ENCODE measurements at places on chromosomes 5 and 9.

DNA sequence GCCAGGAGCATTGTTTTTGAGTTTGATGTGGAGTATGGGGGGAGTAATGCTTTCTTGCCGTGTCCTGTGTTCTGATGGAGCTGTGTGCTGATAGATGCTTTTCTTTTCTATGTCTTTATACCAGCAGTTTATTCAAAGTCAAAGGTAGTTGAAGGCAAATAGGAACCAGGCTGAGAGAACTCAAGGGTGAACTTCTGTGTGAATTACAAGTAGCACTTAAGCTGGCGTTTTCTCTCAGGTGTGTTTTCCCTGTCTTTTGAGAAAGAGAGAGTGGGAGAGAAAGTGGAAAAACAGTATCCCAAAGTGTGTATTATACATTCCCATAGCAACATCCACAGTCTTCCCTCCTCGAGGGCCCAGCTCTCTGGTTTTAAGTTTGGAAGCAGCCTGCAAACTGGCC lies 1.5 kb downstream of the TNFAIP8 start:
- no peak for DNase-seq

GRCh38 chr5:168132241-168132641 lies 159.2 kb upstream of the WWC1 start:
- no peak for DNase-seq

DNA sequence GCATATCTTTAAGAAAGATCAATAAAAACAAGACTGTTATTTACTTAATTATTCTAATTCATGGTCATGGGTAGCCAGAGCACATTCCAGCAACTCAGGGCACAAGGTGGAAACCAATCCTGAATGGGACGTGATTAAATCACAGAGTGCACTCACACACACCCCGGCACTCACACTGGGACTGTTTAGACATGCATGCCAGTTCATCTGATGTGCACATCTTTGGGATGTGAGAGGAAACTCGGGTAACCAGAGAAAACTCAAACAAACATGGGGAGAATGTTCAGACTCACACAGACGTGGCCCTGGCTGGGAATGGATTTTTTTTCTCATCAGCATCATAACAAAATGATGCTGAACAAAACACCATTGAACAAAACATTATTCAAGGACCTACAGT lies 29.4 kb downstream of the SMAD5 start:
- no peak for DNase-seq

GRCh38 chr5:42807722-42808447 lies 3.8 kb downstream of the SELENOP start:
- no peak for DNase-seq

- no peak for DNase-seq
Observed at GRCh38 chr5:103703617-103704016, 141.0 kb upstream of the NUDT12 start.

DNA sequence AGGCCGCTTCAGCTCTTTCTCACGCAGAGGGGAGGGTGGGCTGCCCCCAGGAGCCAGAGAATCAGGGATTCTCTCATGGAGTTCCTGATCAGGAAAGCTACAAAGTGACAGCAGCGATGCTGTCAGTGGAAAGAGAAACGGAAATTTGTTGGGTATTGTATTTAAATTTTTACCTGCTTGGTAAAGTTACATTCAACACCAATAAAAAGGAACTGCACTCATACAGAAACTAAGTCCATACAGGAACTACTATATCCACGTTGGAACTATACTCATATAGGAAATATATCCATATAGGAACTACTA lies 325.5 kb upstream of the IRX4 start:
- no peak for DNase-seq

DNA sequence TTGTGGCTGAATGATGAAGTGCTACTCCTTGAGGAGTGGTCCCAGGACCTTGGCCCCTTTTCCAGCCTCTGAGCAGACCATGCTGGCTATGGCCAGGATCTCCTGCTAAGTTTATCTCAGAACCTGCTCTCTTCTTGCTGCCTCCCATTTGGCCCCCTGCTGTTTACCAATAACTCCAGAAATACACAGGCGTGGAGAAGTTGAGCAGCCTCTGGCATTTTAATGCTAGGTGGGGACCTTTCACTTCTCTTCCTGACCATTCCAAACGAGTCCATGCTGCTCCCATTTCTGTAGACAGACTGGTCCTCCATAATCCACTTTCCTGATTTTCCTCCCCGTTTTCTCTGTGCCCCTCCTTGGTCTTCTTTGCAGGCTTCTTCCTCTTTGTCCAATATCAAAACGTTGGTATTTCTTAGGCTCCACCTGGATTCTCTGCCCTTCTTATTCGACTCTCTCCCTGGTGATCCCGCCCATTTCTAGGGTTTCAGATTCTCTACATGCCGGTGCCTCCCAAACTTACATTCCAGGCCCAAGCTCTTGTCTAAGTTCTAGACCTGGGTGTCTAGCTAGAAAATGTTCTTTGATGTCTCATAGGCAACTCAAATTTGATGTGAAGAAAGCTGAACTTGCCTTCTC lies 33.4 kb upstream of the TNFAIP8 start:
- no peak for DNase-seq

DNA sequence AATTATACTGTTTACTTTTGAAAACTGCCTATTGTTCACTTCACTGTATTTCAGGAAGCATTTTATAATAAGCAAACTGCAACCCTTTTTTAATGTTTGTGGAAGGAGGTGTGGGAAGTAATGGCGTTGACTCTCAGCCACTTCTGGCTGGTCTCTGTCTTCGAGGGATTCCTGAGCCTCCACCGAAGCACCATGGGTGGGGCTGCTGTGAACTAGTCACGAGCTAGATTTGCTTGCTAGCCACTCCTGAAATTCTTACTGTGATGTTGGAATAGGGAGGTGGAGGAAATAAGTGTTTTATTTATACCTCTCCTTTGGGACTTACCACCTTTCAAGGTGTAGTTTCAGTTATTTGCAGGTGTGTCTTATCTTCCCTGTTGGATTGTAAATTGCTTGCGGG lies 26.8 kb downstream of the PIP5K1B start:
- DNase-seq = no peak

- no peak for DNase-seq
Observed at GRCh38 chr5:52269401-52269800, 518.3 kb upstream of the ITGA1 start.

- DNase-seq = peak; percentile 99
Observed at GRCh38 chr5:132215329-132215728, 12.3 kb downstream of the P4HA2 start.

GRCh38 chr9:35760651-35761050 lies 6.6 kb upstream of the MSMP start:
- DNase-seq = no peak

- no peak for DNase-seq
Observed at GRCh38 chr5:72415616-72416325, 91.4 kb downstream of the ZNF366 start.

- DNase-seq = no peak
Observed at GRCh38 chr5:180284149-180284548, 7.7 kb downstream of the MAPK9 start.

DNA sequence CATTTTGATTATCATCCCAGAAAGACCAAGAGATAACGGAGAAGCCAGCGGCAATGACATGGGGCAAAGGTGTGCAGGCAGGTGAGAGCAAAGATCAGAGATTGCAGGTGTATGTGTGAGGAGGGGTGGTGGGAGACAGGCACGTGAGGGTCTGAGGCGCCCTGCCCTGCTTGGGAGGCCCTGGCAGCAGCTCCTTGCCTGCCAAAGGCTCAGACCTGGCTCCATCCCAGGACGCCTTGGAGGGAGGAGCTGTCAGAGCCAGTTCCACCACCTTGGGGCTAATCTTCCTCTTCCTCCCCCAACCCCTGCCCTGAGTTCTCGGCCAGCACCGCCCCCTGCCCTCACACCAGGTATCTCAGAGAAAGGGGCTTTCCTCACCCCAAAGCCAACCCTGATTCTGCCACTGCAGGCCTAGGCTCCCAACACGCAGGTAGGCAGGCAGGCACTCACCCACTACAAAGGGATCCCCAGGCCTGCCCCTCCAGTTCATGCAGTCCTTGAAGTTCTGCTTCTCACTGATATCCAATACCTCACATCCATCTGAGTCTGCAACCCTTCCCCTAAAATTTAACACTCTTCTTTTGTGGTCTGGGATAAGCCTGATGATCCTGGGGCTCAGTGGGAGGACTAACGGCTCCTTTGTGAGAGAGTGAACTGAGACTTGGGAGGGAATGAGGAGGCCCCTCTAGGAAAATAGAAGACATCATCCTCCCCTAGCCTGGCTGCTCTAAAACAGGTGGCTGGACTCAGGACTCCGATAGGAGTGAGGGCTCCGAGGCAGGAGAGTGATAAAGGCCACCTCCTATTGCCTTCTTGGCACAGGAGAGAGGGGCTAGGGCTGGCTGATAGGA lies 1.8 kb downstream of the AQP3 start:
- DNase-seq = no peak

DNA sequence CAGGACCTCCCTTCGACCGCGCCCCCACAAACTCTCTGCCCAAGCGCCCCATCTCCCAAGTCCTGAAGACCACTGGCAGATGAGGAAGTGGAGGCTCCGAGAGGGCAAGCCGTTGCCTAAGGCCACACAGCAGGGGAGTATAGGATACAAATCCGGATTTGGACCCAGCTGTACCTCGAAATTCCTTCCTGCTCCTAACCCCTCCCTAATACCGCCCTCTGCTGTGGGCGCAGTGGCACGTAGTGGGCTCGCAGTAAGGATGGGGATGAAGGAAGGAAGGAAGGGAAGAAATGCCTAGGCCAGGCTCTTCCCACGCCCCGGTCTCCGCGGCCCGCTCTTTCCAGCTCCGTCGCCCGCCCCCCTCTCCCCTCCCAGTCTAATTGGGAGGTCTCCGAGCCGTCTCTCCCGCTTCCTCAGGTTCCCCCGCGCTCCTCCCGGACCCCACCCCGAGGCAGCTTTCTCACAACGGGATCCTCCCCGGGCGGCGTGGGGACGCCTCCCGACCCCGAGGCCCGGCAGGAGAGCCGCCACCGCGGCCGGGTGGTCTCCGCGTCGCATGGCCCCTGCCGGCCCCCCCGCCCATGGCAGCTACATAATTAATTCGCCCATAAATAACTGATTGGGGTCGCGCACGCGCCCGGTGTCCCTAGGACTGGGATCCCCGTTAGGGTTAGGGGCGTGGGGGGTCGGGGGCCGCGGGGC lies 138.9 kb downstream of the C9orf50 start:
- no peak for DNase-seq

- DNase-seq = no peak
Observed at GRCh38 chr5:59536875-59537274, 356.7 kb downstream of the PDE4D start.

- no peak for DNase-seq
Observed at GRCh38 chr9:13002740-13003139, 227.9 kb downstream of the LURAP1L start.

GRCh38 chr5:148899993-148900392 lies 73.6 kb downstream of the ADRB2 start:
- no peak for DNase-seq

GRCh38 chr9:87160148-87161102 lies 213.1 kb upstream of the GAS1 start:
- DNase-seq = no peak

DNA sequence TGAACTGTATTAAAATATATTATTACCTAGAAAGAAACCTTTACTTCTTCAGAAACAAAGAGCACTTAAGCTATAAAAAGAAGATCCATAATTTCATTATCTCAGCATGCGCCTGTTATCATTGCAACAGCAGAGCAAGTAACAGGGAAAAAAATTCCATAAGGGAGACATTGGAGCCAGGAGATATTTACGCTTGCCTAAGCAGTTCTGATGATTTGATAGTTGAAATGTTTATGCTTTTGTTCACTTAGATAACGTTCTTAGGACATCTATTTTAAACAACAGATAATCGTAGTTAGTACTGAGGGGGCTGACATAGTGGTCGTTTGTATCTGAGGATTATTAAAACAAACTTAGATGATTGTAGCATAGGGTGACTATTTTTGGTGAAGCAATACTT lies 252.5 kb downstream of the NNT start:
- DNase-seq = no peak

DNA sequence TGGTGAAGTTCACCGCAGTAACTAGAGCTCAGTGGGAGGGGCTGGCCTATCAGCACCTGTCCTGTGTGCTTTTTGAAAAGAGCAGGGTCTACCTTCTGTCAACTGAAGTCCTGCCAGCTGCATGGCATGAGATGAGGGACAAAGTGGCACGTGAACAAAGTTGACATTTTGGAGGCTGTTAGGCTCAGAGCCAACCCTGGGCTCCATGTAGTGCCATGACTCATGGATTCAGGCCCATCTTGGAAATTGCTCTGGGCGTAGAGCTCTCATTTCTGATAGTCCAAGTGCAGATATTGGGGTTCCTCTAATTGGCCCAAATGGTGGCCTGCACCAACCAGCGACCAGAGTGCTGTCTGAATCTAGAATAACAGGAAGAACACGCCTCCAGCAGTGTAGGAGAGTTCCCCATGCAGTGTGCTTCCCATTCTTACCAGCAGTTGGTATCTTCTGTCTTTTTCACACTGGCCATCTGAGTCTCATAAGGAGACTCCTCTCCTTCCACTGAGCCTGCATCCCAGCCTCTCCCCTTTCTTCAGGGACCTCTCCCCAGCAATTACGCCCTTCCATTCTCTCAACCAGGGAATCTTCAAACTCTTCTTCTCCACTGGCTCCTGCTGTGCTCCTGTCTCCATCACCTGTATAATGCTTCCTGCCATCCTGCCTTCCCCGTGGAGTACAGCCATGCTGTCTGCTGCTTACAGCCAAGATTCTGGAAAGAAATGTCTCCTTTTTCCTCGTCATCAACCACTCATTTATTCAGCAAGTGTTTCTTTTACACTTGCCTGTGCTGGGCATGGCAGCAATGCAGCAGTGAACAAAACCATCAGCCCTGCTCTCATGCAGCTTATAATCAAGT lies 30.4 kb downstream of the IRF1 start:
- peak; percentile 60 for DNase-seq

DNA sequence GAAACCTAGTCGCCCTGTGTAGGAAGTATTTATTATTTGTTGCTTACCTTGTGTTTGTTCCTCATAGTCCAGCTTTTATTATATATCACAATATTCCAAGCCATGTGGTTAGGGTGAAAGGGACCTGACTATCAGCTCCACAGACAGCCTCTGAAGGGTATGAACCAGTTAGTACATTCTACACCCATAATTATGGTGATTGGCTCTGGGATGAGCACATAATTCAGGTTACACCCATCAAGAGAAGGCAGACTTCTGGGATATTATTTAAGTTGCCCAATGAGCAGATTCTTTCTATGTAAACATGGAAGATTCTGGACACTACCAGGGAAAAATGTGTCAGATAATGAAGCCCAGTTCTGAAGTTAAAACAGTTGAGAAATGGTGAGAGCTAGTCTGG lies 168.0 kb downstream of the KIF4B start:
- no peak for DNase-seq

DNA sequence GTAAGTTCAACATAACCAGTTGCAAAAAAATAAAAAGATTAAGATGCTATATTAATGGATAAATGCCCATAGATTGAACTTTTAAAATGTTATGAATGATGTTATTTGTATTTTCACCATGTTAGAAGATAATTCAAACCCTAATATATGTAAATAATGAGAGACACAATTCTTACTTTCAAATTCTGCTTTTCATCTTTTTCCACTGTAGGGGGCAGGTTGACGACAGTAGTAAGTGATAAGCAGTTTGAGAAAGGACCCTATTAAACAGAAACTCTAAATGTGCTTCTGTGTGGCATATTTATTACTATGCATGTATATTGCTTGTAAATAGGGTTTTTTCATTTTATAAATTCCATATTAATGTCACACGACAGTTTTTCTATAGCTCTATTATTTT lies 591.1 kb downstream of the SEMA5A start:
- DNase-seq = no peak

Data from sigmoid colon (tissue), 7 donors.